ENCODE measurements at places on chromosomes 13 and 19.

GRCh38 chr19:17333611-17334413 is 843 bp downstream of the ANO8 start:
- DNase-seq, result peak; percentile 88

DNA sequence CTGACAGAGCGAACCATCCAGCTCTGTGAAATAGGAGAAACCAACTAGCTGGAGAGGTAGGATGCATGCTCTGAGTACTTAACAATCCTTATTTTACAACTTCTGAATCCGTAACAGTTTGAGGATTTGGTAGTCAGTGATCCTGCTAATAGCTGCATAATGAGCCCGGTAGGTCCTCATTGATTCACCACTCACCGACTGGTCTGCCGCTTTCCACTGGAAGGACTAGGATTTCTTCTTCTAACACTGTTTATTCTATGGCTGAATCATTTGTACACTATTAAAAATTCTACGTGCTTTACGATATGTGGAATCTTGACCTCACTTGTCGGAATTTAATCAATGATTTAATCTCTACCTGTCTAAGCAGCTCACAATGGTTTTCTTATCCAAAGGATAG is 33.9 kb downstream of the SPATA13 start:
- no peak for DNase-seq

GRCh38 chr13:37475151-37475550 is 123.4 kb downstream of the POSTN start:
- no peak for DNase-seq

DNA sequence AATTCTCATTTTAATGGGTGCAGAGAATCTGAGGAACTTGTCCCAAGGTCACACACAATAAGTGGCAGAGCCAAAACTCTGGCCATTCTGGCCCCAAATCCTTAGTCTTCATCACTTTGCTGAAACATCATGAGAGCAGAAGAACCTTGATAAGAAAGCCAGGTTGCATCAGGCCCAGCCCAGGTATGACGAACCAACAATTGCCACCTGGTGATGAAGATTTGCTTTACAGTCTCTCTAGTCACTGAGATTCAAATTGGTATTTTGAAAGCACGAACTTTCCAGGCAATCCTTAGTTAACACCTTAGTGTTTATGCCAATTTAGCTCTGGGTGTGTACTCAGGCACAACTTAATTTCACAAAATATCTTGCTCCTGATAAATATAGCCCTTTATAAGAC is 502.7 kb upstream of the HTR2A start:
- DNase-seq, result no peak

Measured in H4 (cell line).